ENCODE measurements at places on chromosomes 5 and 9. TPM values are rescaled to one million over a fixed set of nuclear protein-coding genes. Genes with fewer than 3 reads are reported as not detected.

The PRXL2C gene
- polyA plus RNA-seq: 5.1 TPM

The SLC36A3 gene
- not detected for polyA plus RNA-seq

The TRIM36 gene
- 3.5 TPM for polyA plus RNA-seq

The FGFR4 gene
- 84.1 TPM for polyA plus RNA-seq

The PDCD1LG2 gene
- polyA plus RNA-seq: 0.37 TPM

The INSYN2B gene
- polyA plus RNA-seq: 2.3 TPM

The ZNF474 gene
- polyA plus RNA-seq: 0.66 TPM

The KIF20A gene
- 47.9 TPM for polyA plus RNA-seq

The CYLC2 gene
- polyA plus RNA-seq: not detected

The PCDHGB1 gene
- polyA plus RNA-seq: 1.9 TPM

The TMOD1 gene
- polyA plus RNA-seq: 1.8 TPM

The HAVCR2 gene
- polyA plus RNA-seq: 5.4 TPM
